NAMALWA (cell line): ENCODE measurements at places on chromosomes 13 and 19.
A peak's percentile ranks its signal among the peaks of the same experiment; 100 is the strongest.

DNA sequence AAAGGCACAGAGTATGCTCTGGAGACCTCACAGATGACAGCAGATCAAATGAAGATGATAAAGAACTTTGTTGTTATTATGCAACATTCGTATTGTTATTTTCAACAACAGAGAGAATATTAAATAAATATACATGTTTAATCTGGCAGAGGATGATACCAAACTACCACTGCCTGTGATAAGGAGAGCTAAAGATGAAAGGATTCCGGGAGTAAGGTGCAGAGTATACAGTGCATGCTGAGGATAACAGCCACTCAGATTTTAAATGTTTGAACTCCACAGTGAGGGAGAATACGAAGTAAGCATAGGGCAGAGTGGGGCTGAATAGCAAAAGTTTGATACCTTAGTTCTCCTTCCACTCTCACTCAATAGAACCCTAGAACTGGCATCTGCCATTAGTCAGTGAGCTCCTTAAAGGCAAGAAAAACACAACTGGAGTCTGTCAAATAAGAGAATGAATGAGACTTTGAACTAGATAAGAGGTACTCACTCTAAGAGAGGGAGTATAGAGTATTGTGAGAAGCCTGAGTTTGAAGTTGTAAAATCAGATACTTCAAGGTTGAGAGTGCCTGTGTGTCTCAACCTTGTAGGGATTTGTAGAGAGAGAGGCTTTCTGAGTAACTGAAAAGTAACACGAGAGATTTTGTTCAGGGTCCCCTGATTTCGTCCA is 78.5 kb downstream of the STARD13 start:
- DNase-seq, result no peak

DNA sequence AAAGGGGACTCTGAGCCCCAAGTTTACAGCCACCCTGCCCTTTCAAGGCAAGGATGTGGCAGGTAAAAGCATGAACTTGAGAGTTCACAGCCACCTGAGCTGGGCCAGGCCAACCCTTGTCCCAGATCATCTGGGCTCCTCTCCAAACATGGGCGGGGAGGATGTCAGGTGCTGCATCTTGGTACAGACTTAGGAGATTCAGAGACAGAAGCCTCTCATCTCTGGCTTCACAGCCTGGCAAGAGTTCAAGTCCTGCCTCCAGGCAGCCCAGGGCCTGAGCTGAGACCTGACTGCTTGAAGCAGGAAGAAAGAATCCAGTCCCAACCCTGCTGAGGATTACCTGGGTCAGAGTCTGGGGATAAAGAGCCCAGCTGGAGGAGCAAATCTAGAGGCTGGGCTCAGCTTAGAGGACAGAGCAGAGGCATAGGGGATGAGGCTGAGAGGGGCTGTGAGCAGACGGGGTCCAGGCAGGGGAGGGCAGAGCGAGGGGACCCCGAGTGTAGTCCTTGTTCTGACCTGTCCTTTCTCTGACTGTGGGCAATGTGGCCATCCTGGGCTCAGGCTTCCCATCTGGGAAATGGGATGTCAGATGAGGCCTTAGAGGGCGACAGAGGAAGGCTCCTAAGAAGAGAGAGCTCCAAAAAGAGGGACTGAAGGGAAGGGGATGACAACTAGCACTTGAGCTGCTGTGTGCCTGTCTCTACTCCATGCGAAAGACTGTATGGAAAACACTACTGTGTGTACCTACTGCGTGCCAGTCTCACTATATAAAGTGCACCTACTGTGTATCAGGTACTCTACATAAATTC is 6.6 kb upstream of the OR10H5 start:
- DNase-seq, result peak; percentile 8

GRCh38 chr19:38424272-38424671 is 1.7 kb downstream of the RASGRP4 start:
- no peak for DNase-seq

GRCh38 chr19:35015270-35015953 is 14.9 kb upstream of the SCN1B start:
- no peak for DNase-seq

DNA sequence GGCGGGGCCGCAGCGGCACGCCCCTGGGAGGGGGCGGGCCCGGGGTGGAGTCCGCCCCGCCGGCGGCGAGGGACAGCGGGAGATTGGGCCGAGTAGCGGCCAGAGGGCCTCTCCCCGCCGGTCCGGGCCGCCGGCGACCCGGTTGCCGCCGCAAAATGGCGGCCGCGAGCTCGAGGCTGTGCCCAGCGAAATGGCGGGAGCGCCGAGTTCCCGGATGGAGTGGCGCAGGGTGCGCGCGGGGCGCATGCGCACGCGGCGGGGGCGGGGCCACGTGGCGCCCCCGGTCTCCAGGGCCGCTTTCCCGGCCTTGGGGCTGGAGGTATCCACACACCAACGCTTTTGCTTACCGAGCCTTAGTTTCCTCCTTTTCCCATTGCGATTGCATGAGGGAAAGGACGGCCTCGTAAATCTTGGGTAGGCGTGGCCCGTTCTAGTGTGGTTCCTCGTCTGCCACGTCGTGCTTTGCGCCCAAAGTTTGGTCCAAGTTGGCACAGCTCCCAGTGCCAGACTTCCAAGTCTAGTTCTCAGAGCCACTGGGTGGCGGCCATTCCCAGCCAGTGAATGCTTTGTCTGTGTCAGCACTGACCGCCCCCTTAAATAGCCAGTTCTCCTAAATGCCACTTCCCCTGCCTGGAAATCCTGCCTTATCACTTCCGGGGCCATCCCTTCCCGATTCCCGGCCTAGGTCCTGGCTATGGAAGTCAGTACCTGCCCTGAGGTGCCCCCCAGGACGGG is 513 bp downstream of the CIRBP start:
- DNase-seq, result peak; percentile 88

DNA sequence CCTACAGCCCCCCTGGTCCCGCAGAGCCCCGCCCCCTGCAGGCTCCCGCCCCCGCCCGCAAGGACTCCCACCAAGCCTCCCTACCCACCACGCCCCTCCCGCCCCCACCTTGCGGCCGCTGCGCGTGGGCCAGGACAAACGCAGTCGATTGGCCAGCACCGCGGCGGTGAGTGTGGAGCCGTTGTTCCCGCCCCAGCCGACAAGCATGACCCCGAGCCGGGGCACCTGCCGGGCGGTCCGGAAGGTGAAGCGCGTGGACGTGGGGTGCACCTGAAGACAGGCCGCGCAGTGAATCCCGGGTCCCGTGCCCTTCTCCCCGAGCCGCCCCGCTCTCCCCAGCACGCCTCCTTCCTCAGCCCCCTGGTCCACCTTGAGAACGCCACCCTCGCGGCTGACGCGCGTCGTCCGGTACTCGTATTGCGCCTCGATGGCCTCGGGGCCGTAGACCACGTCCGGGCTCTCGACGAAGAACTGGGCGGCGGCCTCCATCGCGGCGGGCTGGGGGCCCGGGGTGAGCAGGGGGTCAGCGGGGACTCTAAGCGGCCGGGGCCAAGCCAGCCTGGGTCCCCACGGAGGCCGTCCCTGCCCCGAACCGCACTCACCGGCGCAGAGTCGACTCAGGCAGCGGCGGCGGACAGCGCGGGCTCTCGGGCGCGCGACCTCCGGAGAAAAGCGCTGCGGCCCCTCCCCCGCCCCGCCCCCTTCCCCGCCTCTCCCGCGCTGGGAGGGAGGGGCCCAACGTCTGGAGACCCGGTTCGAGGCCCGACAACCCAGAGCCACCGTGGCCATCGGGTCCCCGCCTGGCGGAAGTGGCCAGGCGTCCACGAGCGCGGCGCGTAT is at the start of gene ISYNA1:
TSS of gene ISYNA1 (minus strand) at position 643 of the 840 bp plus-strand sequence. CDS start at position 489, 154 bp downstream.
- no peak for DNase-seq

- peak; percentile 68 for DNase-seq
Observed at GRCh38 chr13:102597029-102597961, 509 bp downstream of the TPP2 start.

DNA sequence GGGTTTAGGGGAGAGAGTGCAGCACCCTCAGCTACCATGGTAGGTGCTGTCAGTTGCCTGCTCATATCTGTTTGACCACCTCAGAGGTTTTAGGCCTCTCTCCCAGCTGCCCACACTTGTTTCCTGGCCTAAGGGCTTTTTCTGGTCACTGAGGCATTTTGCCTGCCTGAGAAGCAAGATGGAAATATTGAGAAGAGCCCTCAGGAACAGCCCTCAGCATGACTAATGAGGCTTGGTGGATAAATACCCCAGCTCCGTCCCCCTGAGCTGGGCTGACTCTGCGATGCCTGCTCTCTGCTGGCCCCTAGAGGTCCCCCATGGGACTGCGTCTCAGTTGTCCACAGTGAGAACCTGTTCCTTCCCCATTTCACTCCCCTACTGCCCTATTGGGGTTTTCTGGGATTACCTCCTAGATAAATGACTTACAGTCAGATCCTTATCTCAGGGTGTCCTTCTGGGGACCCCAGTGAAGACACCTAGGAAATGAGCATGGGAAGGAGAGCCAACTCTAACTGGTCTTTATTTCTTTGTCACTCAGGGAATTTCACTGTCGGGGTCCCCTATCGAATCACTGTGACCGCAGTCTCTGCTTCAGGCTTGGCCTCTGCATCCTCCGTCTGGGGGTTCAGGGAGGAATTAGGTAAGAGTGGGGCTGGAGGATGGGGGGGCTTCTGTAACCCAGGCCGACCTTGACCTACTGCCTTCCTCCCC is 13.3 kb downstream of the PALM3 start:
- peak; percentile 83 for DNase-seq

DNA sequence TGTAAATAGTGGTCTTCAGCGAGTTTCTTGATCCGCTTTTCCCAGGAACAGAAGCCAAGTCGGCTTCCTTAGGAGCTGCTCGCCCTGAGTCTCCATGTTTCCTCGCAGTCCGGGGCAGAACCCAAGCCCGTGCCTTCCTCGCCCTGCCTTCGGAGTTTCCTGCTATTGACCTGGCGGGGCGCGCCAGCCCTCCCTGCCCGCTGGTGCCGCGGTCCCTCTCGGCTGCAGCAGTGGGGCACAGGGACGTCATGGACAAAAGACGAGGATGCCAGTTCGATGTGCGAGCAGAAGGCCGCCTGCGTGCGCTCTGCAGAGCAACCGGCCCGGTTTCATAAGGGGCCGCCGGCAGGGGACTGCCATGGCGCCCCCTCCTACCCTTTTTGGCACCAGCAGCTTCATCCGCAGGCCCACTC is 156.6 kb downstream of the TM9SF2 start:
- DNase-seq, result no peak

DNA sequence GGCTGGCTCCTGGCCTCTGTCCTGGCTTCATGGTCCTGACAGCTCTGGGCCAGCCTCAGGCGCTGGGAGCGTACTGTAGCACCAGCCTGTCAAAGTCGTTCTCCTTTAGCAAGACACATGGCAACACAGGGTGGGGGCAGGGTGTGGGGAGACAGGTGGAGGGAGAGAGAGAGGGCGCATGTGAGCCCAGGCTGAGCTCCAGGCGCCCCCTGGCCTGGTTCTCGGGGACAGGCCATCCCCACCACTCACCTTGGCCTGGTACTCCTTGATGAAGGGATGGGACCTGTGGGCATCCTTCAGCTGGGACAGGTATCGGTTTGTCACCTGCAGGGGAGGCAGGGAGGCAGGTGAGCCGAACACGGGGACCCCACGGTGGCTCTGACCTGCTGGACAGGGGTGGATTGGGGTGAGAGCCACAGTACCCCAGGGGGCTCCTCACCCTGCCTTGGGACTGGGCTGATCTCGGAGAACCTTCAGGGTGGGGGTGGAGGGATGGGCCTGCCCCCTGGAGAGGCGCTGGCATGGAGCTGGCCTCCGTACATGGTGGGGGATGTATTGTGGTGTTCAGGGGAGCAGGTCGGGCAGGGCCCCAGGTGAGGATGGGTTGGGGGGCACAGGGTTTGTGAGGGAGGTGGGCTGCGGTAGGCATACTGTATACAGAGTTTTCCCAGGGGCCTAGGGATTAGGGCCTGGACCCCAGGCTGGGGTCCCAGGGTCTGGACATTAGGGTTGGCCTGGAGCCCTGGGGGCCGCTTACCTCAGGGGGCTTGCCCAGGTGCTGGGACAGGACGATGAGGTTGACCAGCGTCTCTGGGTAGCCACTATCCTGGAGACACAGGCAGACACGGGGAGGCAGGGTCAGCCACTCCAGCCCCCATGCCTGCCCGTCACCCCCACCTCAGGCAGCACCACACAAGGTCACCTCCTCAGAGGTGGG is 3.9 kb upstream of the CERS1 start:
- no peak for DNase-seq

DNA sequence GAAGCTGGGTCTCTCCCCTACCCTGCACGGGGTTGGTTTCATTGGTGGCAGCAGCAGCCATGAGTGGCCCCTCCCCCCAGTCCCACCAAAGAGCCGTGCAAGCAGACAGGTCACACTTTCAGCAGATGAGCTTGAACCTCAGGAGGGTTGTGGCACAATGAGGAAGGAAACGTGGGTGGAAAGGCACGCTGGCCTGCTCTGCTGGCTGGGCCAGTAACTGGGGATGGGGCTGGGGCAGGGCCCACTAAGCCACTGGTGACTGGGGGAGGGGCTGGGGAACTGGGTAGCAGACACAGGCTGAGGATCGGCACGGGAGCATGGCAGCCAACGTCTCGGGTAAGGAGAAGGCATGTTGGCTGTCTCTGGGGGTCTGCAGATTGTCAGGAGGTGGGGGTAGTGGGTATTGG is at the start of gene P2RY11:
TSS of gene P2RY11 (plus strand) at position 289 of the 407 bp plus-strand sequence. CDS start at position 318, 29 bp downstream.
- DNase-seq, result peak; percentile 42

DNA sequence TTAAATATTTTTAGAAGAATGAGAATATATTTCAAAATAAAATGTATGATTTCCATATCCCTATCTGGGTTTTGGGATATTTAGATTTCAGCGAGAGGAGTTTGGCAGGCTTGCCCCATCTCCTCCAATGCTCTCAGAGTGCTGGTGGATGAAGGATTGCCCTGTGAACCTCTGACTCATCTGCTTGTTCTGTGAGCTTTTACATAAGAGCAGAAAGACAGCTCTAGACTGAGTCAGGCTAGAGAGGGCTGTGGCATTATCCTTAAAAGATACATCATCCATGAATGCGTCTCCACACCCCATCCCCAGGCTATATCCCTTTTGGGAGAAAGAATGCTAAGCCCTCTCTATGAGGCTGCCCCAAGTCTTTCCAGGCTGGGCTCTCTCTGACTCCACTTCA is 190.6 kb downstream of the TUBA3C start:
- DNase-seq, result no peak

DNA sequence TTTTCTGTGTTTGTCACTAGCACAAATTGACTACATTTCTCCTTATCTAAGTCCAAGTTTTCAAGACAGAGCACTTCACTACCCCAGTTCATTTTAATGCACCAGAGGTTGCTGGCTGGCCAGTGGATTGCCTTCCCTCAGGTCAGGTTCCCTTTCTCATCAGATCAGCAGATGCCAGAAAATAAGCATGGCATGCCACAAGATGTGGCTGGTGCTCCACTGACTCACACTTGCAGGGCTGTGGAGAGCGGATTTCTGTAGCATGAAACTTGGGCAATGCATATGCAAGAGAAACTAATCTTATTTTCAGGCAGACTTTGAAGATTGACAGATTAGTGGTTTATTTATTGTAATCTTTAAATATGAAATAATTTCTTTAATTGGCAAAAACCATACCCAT is 79.5 kb downstream of the RUBCNL start:
- DNase-seq, result no peak
